ENCODE measurements at places on chromosomes 11 and 22.

DNA sequence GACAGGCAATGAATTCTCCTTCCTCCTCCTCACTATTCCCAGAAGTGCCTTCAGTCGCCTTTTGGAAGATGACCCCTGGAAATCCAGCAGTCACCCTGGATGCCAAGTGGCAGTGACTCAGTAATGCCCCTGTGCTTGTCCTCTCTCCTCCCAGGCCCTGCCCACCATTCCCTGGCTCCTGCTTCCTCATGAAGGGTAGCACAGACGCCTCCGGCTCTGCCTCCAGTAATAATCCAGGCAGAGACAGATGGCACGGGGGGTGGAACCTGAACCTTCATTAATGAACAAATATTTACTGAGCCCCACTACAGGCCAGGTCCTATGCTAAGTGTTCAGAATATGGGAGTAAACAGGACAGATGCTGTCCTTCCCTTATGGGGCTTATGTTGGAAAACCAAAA is 23.2 kb downstream of the SYT13 start:
- DNase-seq, result no peak

- DNase-seq, result no peak
These were observed 244.1 kb upstream of the API5 start for GRCh38 chr11:43067681-43068080.

GRCh38 chr11:102295045-102295444 is 22.2 kb upstream of the BIRC3 start:
- no peak for DNase-seq

GRCh38 chr11:11577251-11577855 is 44.5 kb downstream of the GALNT18 start:
- DNase-seq, result peak; percentile 8

DNA sequence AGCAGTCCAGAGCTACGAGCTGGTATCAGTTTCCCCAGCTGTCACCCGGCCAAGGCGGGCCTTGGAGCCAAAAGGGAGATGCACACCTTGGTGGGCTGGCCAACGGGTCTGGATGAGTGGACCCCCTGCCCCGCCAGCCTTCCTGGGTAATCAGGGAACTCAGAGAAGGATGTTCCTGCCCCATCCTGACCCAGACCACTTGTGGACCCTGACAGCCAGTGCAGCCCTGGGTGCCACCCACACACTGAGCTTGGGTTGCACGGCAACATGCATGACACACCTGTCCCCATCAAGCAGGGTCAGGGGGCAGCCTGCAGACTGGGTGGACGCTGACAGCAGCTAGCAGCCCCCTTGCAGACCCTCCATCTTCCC is 8.6 kb downstream of the SLC25A1 start:
- no peak for DNase-seq
